Frontal cortex (tissue), 4 donors: ENCODE measurements at places on chromosomes 7 and 10. TPM values are rescaled to one million over a fixed set of nuclear protein-coding genes. Genes with fewer than 3 reads are reported as not detected.

DNA sequence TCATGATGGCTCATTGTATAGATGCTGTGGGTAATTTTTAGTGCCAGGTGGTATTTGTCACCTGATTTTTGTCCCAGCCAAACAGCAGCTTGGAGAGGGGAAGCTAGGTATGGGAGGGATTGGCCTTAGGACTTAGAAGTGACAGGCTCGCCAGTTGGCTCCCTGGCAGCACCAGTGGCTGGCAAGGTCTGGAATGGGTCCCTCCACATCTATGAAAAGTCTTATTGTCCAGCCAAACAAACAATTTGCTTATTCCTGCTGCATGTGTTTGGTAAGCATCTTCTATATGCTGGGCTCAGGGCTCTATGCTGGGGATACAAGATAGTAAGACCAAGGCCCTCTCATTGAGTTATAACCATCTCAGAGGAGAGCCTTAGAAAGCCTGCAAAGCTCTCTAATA, 42.5 kb downstream of the SORCS3 start:
- DNase-seq, result peak; percentile 10

DNA sequence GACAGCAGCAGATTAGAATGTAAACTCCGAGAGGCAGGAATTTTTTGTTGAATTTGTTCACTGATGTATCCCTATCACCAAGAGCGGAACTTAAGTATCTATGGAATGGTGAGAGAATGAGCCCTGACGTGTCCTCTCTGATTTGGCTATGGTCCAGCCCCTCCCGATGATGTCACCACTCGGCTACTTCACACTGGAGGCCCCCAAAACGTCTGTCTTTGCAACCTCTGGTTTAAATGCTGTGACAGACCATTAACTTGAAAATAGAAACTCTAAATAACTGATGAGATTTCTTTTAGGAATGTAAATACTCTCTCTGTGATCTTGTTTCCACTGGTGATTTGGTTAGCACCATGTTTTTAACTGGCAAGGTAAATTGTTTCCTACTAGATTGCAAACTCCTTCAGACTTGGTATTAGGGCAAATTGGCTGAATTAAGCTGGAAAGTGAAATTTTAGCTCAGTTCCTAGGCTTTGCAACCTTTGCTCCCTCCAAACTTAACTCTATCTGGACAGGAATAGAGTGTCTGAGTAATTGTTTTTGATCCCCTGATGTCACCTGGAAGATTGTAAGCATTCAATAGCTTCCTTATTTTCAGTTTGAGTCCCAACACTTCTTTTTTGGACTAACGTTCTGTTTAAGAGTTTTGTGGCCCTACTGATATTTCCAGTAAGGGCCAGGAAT, 19.1 kb downstream of the SLC16A12 start:
- DNase-seq, result no peak

DNA sequence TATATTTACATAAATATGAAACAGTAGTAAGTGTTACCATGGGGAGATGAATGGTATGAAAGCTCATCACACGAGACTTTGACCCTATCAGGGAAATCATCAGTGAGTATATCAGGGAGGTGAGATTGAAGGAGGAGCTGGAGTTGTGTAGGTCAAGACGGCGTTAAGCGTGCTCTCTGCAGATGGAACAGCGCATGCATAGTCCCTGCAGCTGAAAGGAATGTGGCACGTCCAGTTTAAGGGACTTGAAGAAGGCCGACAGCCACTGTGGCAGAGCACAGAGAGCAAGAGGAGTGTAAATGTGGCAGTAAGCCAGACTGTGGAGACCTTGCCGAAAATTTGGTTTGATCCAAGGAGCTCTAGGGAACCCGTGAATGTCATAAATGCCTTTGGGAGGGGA, 38.9 kb downstream of the POU6F2 start:
- DNase-seq, result no peak

DNA sequence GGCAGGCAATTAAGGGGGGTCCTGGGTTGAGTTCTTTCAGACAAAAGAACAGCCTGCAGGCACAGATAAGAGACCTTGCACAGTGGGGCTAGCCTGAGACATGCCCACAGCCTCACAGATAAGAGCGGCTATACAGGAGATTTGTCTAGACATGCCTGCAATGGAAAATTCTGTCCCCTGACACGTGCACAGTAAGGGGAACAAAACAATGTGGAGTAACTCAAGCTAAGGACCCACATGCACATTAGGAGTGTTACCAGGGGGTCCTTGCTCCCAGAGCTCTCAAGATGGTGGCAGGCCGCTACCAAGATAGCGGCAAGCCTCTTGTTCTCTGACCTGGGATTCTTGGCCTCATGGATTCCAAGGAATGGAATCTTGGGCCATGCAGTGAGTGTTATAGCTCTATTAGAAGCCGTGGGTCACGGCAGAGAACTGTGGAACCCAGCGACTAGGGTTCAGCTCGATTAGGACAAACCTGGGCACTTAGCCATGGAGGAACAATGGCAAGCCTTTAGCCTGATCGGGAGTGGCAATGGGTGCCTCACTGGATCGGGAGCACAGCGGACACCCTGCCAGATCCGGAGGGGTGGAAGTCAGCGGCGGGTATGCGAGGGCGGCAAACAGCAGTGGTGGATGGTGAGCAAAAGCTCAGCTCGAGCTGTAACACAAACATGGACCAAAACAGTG, 196.9 kb downstream of the CCSER2 start:
- no peak for DNase-seq

- no peak for DNase-seq
These were observed 73.2 kb downstream of the WNT2 start for GRCh38 chr7:117249696-117250095.

DNA sequence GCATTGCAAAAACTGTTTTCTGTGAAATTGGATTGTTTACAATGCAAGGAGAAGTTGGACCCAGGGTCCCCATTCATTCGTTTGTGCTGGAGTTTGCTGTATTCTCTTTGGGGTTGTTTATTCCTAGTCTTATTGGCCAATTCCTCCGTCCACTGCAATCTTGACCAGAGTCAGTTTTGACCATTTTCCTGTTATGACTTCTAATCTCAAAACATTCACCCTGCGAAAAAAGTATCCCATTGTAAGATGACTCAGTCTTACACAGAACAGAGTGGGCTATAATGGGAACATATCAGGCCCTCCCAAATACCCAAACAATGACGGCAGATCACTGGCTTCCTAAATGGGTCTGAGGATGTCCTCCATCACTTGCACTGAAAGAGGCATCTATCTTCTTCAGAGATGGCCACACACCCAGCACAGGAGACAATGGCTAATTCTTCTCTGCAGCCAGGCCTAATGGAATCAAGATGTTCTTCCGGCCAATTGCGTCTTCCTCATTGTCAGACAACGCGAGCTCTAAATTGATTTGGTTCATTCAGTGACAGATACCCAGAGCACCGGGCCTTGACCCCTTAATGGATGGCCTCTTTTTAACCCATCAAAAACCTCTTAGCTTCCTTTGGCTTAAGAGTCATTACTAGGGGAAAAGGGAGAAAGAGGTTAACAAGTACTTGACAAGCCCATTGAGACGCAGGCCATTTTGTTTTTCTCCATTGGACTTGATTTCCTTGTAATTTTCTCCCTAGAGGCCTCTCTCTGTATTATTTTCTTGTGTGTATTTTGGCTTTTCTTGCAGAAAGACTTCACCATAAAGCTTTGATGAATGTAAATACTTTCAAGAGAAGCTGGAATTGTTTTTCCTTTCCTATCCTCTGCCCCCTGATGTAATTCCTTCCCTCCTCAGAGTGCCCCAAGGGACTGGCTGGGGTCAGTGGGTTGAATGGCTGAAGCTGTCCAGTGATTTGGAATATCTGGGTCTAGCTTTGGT, 129.6 kb downstream of the PRPF18 start:
- no peak for DNase-seq

DNA sequence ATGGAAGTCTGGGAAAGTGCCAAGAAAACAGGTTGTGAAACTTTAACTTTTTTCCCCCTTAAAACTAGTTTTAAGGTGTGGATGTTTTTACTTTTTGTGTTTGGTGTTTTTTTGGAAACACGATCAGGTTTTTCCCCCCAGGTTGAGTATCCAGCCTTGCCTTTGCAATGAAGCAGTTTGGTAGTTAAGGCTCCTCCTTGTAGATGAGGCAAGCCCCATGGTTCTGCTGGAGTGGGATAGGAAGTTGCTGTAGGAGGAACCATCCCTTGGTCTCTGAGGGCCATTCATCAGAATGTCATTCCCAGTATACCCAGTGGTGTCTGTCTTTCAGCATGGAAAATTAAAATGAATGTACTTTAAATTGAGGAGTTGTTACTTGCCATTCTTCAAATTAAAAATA, 2.7 kb downstream of the CUL1 start:
- DNase-seq, result no peak

- DNase-seq, result no peak
These were observed 30.9 kb downstream of the FAM20C start for GRCh38 chr7:223118-223800.

GRCh38 chr7:139588632-139589031, 65.1 kb downstream of the CLEC2L start:
- no peak for DNase-seq

GRCh38 chr10:78543031-78543748, 509.5 kb downstream of the RPS24 start:
- DNase-seq, result no peak

DNA sequence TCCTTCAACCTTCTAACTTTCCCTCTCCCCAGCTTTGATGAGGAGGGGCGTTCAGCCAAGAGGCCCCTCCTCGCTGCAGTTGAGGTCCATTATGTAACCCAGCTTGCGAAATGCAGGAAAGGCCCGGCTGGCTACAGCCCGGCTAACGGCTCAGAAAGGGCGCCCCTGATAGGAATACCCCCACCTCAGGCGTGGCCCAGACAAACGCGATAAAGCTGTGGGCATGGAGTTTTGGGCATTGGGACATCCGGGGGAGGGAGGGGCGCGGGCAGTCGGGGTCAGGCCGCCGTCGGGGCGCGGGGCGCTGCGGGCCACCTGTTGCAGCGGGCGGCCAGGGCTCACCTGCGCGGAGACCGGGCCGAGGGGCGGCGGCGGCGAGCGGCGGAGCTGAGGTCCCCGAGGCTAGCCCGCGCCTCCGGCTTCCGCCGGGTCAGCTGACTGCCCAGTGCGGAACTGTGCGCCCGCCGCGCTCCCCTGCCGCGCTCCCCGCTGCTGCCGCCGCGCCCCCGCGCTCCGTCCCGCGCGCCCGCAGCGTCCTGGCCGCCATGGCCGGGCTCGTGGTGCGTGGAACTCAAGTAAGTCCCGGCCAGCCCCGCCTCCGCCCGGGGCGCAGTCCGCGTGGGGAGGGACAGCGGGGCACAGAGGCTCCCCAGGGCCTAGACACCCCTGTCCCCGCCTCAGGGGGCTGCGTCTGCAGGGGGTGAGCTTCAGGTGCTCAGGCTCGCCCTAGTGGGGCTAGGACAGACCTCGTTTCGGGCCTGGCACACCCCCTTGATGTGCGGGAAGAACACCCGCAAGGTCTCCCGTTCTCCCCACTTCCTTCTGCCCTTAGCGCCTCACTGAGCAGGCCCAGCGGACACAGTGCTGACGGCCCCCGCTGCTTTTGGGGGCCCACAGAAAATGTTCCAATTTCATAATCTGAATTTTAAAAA, at the start of gene LRMDA:
TSS of gene LRMDA (plus strand) at position 445 of the 932 bp plus-strand sequence.
- peak; percentile 58 for DNase-seq

DNA sequence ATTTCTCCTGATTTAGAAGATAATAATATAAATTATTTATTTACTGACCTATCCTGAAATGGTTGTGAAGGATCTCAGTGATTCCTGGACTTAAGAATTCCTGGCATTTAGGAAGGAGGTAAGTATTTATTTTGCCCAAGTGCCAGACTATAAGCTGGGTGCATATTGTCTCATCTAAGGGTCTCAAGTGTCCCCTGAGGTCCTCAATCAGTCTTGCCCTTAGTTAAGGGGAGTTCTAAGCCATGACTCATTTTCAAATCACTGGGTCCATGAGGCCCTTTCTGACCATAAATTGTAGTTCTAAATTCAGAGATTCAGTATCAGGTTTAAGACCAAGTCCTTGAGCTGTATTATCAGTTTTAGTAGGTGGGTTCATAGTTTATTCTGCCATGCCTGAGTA, 251.6 kb upstream of the MEOX2 start:
- no peak for DNase-seq

DNA sequence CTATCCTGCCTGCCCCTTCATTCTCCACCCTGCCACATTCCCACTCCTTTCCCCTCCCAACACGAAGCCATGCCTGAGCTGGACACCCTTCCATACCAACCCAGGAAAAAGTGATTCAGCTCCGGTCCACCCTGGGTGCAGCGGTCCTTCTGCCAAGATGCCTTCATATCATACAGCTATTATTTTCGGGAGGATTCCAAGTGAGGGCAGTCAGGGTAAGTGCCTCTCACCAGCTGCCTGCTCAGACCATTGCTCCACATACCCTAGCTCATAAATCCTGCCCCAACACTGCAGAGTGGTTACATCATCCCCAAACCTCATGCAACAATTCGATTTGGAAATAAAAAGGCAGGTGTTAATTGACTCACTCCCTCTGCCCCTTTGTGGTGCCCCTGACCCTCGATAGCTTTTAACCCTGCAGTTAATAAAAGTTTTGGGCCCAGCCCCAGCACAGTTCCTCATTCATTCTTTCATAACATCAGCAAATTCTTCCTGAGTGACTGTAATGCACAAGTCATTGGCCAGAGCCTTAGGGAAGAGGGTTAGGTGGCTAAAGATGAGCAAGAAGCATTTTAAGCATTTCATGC, 42.6 kb downstream of the ZNF503 start:
- DNase-seq, result no peak

DNA sequence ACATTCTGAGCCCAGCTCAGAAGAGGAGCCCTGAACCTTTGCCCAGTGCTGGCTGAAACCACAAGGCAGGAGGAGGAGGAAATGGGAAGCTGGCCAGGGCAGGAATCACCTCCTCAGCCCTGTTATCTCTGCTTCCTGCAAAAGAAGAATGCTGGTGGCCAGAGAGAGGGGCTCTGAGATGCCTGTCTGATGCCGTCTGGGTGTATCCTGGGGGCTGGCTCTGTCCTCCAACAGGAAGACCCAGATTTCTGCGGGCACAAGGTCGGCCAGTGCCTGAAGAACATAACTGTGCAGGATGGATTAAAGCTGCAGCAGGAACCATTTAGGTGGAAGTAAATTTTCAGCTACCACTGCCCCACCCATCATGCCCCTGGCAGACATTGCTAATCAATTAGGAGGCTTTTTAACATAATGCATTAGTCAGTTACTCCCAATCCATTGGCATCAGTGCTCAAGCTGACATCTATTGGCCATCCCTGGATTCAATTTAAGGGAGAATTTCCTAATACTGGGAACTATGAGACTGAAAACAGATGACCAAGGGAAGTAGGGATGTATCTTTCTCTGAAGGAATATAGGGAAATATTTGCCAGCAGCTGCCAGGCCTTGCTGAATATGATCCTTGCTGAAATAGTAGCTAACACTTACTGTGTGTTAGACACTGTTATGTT, 67.7 kb downstream of the COL13A1 start:
- no peak for DNase-seq

DNA sequence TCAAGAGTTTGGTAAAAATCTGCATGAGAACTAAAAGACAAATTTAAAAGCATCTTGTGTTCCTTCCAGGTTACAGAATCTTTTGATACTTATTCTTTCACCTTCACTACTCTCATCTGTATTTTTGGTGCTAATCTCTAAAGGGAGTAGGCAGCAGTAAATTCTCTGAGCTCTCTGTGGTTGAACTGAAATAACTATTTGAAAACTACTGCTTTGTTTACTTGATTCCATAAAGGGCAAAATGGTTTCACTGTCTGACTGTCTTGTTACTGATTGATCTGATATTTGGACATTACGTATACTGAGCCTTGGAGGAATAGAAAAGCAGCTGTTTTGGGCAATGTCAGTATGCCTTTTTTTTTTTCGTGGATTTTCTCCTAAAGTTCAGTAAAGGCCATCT, 103.3 kb downstream of the CHRM2 start:
- DNase-seq, result no peak

The STAG3 gene
- total RNA-seq, result 1.2 TPM

The GJD4 gene
- total RNA-seq, result not detected

The ZNF777 gene
- total RNA-seq, result 4.5 TPM

The H2BK1 gene
- total RNA-seq, result not detected

The GRID2IP gene
- 0.41 TPM for total RNA-seq

The LRRD1 gene
- total RNA-seq, result 1.2 TPM

The NME8 gene
- total RNA-seq, result not detected
